Stimulated activated naive CD8-positive, alpha-beta T cell treated with anti-CD3 and anti-CD28 coated beads, Interleukin-15, Interleukin-2, amounts not matched to agents 100 U/mL and 50 U/mL, for 24 hours (primary cell): ENCODE measurements at places on chromosomes 2 and 18.
A peak's percentile ranks its signal among the peaks of the same experiment; 100 is the strongest.

DNA sequence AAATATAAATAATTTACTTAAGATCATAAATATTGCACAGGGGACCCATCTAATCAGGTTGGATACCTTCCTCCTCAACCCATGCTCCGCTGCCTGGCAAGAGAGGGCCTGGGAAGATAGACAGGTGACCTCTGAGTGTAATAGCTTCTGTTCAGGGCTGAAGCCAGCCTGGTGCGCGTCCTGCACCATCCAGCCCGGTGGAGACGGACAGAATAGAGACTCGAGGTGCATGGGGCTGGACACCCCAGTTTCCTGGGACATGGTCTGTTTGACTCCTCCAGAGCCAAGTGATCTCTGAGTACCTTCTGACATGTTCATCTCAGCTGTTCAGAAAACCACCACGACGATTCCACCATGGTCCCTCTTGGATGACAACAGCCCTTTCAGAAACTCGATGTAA lies 209.3 kb upstream of the MYT1L start:
- no peak for DNase-seq

GRCh38 chr2:179049203-179049545 lies 763 bp downstream of the CCDC141 start:
- DNase-seq = peak; percentile 22

GRCh38 chr2:208013285-208014178 lies 11.8 kb downstream of the PLEKHM3 start:
- no peak for DNase-seq

DNA sequence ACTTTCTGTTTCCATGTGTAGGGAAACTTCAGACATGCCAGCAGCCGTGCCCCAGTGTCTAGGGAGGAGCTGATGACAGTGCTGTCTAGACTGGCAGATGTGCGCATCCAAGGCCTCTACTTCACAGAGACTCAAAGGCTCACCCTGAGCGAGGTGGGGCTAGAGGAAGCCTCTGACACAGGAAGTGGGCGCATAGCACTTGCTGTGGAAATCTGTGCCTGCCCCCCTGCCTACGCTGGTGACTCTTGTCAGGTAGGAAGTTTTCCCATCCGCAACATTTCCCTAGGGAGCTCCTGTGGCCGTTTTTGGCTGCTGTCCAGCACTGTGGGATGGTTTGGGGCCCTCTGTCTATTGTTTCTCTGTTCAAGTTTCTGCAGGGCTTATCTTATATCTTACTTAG lies 143.1 kb upstream of the TTC39C start:
- peak; percentile 53 for DNase-seq

DNA sequence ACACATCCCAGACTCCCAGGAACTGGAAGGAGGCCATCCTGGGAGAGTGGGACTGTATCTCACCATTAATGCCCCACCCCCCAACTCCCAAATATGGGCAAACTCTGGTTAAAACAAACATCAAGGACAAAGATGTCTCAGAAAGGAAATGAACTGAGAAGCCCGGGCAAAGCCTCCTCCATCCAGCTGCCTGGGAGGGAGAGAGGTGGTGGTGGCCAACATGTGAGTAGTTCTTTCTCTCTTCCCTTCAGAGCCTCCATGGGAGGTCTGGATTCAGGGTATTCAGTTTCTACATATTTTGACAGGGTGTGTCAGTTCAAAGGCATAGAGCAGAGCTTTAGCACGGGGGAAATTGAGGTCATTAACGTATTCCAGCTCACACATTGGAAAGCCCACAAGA lies 57.5 kb downstream of the CXCR4 start:
- no peak for DNase-seq

- DNase-seq = peak; percentile 73
Observed at GRCh38 chr2:10400568-10400977, 47.6 kb downstream of the ODC1 start.

GRCh38 chr18:37261246-37261840 lies 304.3 kb downstream of the CELF4 start:
- DNase-seq = no peak

GRCh38 chr2:128405467-128405900 lies 86.8 kb upstream of the HS6ST1 start:
- no peak for DNase-seq

- no peak for DNase-seq
Observed at GRCh38 chr2:17736989-17737388, 16.6 kb downstream of the SMC6 start.

DNA sequence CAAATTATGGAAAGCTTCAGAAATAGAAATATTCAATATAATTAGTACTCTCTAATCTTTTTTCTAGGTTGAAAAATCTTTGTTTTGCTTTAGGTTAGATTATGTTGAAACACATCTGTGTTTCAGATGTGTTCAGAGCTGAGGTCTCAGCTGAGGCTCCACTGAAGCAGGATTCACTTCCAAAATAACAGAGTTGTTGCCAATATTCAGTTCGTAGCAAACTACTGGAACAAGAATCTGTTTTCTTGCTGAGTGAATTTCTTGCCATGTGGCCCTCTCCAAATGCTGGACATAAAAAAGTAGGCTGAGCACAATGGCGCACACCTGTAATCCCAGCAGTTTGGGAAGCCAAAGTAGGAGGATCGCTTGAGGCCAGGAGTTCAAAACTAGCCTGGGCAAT lies 8.7 kb downstream of the PHOSPHO2 start:
- no peak for DNase-seq

DNA sequence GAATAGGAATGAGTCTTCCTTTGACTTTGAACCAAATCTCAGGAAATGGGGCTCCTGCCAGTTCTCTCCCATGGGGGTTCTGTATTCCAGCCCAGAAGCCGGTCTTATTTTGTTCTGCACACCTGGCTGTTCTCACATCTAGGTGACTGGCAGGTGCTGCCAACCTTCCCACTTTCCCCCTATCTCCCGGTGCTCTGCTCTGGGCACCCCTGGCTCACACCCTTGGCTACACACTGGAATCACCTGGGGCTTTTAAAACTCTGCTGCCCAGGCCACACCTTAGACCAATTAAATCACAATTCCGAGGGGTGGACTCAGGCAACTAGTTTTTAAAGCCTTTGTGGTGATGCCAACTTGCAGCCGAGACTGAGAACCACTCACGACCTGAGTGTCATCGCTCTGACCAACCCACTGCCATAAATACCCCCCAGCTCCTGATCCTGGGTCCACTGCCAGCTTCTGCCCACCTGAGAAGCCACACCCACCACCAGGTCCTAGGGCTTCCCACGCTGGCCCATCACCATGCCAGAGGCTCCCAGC lies 69.2 kb downstream of the KCNF1 start:
- no peak for DNase-seq

- no peak for DNase-seq
Observed at GRCh38 chr2:217249121-217250012, 389.5 kb upstream of the TNP1 start.
